ENCODE measurements at places on chromosomes 11 and 22.

DNA sequence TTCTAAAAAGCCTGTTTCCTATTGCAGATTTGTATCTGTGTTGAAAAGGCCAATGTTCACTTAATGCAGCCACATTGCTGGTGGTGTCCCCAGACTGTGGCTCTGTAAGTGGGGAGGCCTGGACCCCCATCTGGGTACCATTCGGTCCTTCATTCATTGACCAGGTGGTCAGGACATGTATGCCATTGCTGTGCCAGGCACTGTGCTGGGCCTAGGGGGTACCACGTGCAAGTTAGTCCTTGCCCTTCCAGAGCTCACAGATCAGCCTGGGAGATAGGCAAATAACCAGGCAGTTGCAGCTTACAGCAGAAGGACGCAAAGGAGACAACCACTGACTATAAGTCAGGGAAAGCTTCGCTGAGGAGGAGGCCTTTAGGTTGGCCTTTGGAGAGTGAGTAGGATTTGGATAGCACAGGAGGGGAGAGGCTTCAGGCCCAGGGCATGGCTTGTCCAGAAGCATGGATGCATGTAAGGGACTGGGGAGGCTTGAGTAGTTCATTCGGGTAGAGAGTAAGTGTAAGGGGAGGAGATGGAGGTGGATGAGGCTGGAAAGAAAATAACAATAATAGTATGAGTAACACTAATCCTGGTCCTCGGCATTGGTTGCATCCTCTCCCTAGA is 5.0 kb downstream of the PRDM11 start:
- no peak for DNase-seq

GRCh38 chr11:16841984-16842383 is 103.5 kb downstream of the C11orf58 start:
- DNase-seq, result no peak

DNA sequence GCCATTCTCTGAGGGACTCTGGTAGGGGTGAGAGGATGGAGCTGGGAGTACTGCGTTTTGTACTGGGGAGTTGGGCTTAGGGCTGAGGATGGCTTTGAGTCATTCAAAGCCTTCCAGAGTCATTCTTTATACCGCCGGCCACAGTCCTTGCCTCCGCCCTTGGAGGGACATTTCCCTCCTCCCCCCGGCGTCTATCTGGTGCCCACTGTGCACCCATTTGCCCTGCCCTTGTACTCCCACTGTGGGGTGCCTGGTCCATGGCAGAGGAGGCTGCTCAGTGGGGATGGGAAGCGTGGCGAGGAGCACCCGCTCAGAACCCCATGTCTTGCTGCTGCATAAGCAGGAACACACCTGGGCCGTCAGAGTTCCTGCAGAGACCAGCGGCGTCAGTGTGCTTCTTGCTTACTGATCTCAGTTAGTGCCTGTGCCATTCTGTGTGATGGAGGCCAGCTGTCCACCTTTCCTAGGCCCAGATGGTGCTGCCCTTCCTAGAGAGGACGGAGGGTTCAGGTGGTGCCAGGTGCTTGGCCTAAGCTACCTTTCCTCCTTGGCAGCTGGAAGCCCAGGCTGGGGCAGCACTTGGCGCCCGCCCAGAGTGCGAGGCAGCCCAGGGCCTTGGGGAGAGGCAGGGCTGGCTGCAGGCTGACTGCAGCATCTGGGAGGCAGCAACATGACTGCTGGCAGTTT is 23.3 kb upstream of the TMEM191C start:
- DNase-seq, result peak; percentile 52

DNA sequence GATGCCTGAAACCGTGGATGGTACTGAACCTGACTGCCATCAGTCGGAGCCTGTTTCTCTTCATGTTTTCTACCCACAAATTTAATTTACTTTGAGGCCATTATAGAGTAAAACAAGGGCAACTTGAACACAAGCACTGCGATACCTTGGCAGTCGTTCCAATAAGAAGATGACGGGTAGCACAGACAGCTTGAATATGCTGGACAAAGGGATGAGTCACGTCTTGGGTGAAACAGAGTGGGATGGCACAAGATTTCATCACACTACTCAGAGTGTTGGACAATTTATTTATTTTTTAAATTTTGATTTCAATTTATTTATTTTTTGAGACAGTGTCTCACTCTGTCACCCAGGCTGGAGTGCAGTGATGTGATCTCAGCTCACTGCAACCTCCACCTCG is 5.7 kb downstream of the DIXDC1 start:
- no peak for DNase-seq

- no peak for DNase-seq
Measured at GRCh38 chr11:104668797-104669463, 229.3 kb downstream of the CASP12 start.

GRCh38 chr22:41620589-41621098 is at the start of gene DESI1:
Gene DESI1 (minus strand): TSS chr22:41621043. CDS start chr22:41620839, 204 bp downstream.
- no peak for DNase-seq

GRCh38 chr22:47862394-47862793 is 1099.9 kb downstream of the TBC1D22A start:
- DNase-seq, result no peak

- no peak for DNase-seq
Measured at GRCh38 chr11:57868491-57868890, 106.9 kb downstream of the CTNND1 start.

DNA sequence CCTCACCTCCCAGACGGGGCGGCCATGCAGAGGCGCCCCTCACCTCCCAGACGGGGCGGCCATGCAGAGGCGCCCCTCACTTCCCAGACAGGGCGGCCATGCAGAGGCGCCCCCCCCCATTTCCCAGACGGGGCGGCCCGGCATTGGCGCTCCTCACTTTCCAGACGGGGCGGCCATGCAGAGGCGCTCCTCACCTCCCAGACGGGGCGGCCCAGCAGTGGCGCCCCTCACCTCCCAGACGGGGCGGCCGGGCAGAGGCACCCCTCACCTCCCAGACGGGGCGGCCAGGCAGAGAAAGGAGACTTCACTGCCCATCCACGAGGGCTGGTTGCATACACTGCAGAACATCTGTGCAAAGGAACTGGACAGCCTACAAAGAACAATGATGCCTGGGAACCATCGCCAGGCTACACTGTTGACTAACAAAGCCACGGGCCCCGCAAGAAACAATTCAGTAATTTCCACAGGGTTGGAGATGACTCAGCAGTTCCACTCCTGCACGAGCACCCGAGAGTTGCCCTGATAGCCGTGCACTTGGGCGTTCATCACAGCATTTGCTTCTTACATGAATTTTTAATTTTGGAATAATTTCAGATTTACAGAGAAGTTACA is 58.7 kb downstream of the CTTN start:
- no peak for DNase-seq

GRCh38 chr22:17882727-17883126 is 108.5 kb upstream of the BID start:
- DNase-seq, result no peak

DNA sequence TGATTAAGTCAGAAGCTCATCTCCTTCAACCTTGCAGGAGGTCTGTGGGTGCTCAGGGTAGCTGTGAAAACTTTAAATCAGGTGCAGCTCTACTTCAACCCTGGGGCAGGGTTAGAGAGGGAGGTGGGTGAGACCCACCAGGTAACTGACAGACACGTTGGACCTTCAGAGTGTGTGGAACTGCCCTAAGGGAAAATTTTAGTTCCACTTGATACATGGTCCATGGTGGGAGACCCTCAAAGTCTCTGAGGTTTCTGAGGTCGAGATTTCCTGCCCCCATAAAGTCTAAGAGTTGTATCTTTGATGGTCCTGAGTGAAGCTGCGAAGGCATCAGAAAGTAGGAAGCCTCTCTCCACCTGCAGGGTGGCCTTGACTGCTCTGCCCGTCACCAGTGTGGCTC is 23.9 kb upstream of the NNMT start:
- DNase-seq, result no peak

DNA sequence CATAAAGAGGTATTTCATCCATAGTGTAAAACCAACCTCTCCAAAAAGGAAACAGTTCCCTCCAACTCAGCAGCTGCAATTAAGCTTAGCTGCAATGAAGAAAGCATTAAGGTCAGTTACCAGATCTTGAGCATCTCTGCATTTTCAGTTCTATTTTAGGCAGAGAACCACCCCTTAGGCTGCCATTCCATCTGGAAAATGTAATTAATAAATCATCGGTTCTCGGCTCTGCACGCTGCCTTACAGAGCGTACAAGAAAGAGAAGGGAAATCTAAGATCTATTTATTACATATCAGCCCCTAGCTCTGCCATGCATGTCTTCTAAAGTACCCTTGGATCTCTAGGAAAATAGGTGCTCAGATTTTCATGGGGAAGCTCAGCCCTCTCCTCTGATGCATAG is 71.5 kb downstream of the RCN1 start:
- no peak for DNase-seq

- no peak for DNase-seq
Measured at GRCh38 chr11:13033760-13034533, 24.8 kb downstream of the RASSF10 start.

GRCh38 chr11:68181719-68182451 is 31.2 kb downstream of the KMT5B start:
- no peak for DNase-seq

DNA sequence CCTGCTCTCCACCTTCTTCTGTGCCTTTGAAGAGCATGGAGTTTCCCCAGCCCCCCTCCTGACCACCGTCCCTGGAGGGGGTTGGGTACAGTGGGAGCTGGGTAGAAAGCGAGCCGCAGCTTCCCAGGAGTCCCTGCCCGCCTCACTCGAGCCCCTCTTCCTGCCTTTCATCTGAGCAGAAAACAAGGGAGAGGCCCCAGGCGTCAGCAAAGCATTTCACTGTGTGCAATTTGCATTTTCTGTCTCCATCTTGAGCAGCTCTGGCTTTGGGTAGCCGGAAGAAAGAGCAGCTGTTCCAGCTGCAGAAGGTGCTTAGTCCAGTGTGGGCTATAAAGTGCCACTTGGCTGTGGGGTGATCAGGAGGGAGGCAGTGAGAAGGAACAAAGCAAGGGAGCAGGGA is 229.7 kb downstream of the CEP164 start:
- DNase-seq, result no peak

DNA sequence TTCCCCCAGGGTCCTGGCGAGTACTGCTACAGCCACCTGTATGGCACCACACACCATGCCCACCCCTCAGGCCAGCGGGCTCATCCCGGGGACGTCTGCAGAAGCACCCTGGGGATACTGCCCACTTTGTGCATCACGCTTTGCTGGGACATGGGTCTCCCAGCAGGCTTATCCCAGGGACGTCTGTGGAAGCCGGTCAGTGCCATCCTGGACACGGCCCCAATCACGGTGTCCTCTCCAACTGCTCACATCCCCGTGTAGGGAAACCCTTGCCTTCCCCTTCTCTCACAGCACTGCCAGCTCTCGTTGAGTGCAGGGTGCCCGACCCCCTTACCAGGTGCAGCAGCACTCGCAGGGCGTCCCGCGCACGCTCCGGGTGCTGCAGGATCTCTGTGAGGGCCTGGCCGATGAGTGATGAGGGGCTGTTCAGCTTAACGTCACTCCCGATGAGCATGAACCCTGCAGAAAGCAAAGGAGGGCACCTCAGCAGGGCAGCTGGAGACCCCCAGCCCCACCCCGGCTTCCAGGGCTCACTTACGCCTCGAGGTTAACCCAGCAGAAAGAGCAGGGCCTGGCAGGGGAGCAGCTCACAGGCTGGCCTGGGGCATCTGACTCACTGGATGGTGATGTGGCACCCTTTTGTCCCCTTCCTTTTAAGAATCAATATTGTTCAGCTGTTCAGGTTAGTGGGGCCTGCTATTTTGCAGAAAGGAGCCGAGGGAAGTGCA is 76.9 kb upstream of the PITPNB start:
- peak; percentile 52 for DNase-seq

DNA sequence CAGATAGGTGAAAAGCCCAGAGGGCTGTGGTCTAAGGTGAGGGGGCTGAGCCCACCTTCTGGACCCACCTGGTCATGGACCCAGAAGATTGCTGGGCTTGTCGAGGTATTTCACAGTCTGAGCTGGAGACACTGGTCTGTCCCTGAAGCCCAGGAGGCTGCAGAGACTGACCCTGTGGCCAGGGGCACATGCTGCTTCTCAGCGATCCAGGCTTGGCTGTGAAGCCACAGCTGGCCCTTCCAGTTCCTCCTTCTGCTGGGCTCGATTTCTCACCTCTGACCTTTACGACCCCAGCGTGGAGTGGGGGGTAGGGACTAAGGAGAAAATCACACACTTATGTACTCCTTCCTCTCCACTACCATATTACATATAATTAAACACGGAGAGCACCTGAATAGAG is 88.5 kb downstream of the NECTIN1 start:
- DNase-seq, result no peak

DNA sequence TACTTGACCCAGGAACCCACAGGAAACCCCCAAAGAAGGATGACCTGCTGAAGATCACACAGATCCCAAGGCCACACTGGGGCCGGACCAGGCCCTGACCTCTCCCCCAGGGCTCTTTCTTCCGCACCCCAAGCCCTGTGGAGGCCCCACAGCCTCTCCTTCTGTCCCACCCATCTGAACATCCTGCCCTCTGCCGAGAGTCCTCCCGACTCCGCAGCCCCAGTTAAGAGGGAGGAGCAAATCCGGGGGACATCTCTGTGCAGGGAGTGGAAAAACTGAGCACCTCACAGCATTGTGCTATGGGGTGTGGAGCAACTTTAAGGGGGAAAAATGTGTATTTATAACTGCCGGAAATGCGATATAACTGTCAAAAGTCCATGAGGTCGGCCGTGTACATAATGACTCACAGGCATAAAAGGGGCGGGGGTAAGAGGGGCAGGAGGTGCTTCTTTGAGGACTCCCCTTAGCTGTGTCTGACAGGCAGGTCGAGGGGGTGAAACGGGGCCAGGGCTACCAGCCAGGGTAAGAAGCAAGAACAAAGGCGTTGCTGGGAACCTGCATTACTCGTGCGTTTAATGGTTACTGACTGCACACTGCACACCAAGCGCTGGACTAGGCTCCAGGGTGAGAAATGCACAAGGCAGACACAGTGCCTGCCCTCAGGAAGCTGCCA is 57.2 kb downstream of the WNT11 start:
- DNase-seq, result no peak

- DNase-seq, result peak; percentile 31
Measured at GRCh38 chr11:120517390-120517761, 5.8 kb downstream of the GRIK4 start.

DNA sequence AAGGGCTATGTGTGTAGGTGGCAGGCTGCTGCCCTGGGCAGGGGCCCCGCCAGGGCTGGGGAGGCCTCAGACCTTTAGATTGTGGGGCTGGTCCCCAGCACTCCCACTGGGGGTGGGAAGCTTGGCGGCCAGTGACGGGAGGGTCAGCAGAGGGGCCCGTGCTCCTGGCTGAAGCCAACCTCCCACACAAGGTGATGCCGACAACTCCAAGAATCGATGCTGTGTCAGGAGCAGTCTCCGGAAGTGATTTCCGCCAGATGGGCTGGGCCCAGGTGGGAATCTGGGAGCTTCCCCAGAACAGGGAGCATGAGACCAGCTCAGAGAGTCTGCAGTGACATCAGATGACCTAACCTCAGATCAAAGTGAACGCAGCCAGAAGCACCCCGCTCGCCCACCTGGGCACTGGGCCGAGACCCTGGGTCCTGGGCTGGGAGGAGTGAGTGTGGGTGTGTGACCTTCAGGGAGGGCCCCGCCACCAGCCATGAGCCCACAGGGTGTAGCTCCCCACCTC is 7.7 kb downstream of the TRPM5 start:
- no peak for DNase-seq

DNA sequence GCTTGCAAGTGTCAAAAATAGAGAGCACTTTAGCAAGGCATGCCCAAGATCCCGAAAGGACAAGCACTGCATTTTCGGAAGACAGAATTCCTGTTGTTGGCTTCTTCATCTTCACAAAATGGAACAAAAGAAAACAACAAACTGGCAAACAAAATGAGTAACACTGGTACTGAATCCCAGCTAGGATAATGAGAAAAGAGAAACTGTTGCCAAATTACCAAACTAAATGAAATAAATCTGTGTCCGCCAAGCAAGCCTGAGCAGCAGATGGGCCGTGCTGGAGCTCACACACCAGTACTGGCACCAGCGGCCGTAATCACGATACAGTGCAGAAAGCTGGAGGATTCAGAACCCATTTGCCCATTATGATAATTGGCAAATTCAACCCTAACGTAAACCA is 30.6 kb downstream of the TUB start:
- DNase-seq, result no peak
